GM03348 (cell line): ENCODE measurements at places on chromosomes 7 and 10.

DNA sequence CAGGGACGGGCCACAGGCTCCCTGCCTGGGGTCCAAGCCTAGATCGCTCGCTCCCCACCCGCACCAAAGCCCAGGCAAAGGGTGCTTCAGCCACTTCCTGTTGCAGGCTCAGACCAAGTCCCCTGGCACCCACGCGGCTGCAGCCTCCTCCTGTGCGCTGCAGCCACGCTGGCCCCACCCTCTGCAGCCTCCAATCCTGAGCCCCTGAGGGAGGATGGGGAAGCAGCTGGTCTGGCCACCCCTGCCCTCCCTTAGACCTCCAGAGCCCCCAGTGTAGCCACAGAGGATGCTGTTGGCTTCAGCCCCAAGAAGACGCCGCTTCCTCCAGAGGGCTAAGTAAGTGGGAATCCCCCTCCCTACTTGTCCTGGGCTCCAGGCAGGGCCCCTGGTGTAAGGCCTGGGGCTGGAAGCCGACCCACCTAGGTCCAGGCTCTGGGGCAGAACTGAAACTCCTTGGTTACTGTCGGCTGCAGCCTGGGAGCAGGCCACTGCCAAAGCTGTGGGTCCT is 9.4 kb downstream of the LIMK1 start:
- peak; percentile 43 for DNase-seq

GRCh38 chr7:7848246-7848645 is 120.3 kb upstream of the GLCCI1 start:
- no peak for DNase-seq

GRCh38 chr10:8048281-8049008 is 6.0 kb upstream of the GATA3 start:
- DNase-seq: no peak

GRCh38 chr7:80608336-80608735 is 30.1 kb upstream of the CD36 start:
- no peak for DNase-seq

- DNase-seq: no peak
These were observed 173.0 kb upstream of the ADCY1 start for GRCh38 chr7:45401155-45401554.

GRCh38 chr10:132036153-132036886 is 29.4 kb upstream of the JAKMIP3 start:
- DNase-seq: peak; percentile 56

- DNase-seq: peak; percentile 31
These were observed 831 bp downstream of the CCDC7 start for GRCh38 chr10:32446536-32447406.

DNA sequence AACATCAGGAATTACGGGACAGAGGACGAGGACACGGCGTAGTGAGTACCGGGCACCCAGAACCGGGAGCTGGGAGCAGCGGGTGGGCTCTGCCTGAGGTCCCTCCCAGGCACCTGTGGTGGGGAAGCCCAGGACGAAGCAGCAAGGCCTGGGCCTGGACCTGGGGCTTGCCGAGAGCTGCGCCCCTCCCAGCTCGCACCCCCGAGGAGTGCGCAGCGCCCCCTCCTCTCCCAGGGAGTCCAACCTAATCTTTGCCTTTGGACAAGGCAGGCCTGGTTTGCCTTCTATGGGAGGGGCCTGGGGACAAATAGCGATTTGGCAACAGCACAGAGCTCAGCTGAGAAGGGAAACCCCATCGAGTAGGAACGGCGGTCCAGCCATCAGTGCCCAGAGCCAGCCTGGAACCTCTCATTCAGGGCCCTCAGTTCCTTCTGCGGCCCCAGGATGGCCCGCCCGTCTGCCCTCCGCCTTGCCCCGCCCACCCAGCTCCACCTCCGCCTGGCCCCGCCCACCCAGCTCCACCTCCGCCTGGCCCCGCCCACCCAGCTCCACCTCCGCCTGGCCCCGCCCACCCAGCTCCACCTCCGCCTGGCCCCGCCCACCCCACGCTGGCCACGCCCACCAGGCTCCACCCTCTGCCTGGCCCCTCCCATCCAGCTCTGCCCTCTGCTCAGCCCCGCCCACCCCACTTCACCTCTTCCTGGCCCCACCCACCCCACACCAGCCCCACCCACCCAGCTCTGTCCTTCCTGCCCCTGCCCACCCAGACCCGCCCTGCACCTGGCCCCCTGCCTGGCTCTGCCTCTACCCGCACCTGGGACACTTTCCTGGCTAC is 32.5 kb upstream of the KNDC1 start:
- no peak for DNase-seq
